Activated CD4-positive, alpha-beta memory T cell treated with anti-CD3 and anti-CD28 coated beads for 36 hours (primary cell): ENCODE measurements at places on chromosomes 6 and 20. TPM values are rescaled to one million over a fixed set of nuclear protein-coding genes. Genes with fewer than 3 reads are reported as not detected.

DNA sequence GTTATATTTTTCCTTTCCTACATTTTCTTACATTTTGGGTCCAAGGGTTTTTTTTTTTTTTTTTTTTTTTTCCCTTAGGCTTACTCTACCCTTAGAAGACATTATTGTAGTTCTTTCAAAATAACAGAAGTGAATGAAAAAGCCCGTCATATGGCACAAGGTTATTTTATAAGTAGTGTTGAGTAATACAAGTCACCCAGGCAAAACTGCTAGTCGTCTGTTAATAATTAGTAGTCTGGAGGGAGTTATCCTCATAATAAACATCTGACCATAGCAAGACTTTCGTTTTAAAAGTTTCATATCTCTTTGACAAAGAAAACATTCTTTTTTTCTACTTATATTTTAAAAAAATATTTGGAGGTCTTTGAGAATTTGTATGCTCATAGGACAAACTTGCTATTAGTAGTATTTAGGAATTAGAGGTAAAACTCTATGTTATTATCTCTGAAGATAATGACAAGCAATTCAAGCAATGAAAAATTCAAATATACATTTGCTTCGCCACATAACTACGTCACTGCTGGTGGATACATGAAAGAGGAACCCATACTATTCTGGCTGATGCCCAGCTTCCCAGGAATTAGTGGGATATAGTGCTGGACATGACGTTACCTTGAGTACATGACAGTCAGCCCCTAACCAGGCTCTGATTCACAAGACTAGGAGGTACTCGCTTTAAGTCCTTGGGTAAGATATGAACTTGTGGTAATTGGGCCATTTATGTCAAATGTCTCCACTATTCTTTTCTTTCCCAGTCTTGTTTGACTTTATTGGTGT, 532.8 kb downstream of the GRIK2 start:
- H3K27me3 ChIP-seq: no peaks in the 10 kb centered on the region
- no peak overlapping the region for H3K4me3 ChIP-seq
- DNase-seq: no peak
- no peak overlapping the region for H3K27ac ChIP-seq
- H3K36me3 ChIP-seq: no peaks in the 10 kb centered on the region

DNA sequence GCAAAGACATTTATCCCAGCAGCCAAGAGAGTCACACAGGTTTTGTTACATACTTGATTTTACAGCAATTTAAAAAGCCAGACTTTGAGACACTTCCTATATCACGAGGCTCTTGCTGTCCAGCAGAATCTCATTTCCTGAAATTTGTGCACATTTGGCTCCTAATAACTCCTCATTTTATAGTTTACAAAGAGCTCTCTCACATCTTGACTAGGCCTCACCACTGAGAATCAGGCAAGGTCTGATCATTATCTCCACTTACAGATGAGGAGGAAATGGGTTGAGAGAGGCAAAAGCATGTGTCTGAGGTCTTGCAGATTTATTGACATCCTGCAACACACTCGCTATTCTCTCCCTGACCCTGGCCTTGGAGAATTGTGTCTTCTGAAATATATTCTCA, 426.8 kb downstream of the MAFB start:
- no peaks in the 10 kb centered on the region for H3K27me3 ChIP-seq
- no peak overlapping the region for H3K27ac ChIP-seq
- no peak overlapping the region for H3K4me3 ChIP-seq
- DNase-seq: no peak

GRCh38 chr20:19212469-19212815, at the start of gene SLC24A3:
Gene SLC24A3 (plus strand): TSS chr20:19212642.
- no peak within 1 kb of the TSS for H3K27ac ChIP-seq
- H3K4me3 ChIP-seq: no peak within 1 kb of the TSS
- no peaks in the 10 kb centered on the region for H3K36me3 ChIP-seq
- H3K27me3 ChIP-seq: peaks cover 35% of the 10 kb centered on the region
- H3K4me1 ChIP-seq: no peaks in the 10 kb centered on the region

The BPIFA1 gene
- not detected for total RNA-seq

The PTPRA gene
- 62.8 TPM for total RNA-seq

The TREM2 gene
- total RNA-seq: not detected

The C6orf15 gene
- not detected for total RNA-seq

The CST11 gene
- total RNA-seq: not detected

The MLN gene
- not detected for total RNA-seq

The TMEM244 gene
- not detected for total RNA-seq
